NCI-H2081 (cell line): ENCODE measurements at places on chromosomes 7 and 10.
A peak's percentile ranks its signal among the peaks of the same experiment; 100 is the strongest.

- no peak for DNase-seq
Observed at GRCh38 chr7:87047-87446, 105.3 kb upstream of the FAM20C start.

DNA sequence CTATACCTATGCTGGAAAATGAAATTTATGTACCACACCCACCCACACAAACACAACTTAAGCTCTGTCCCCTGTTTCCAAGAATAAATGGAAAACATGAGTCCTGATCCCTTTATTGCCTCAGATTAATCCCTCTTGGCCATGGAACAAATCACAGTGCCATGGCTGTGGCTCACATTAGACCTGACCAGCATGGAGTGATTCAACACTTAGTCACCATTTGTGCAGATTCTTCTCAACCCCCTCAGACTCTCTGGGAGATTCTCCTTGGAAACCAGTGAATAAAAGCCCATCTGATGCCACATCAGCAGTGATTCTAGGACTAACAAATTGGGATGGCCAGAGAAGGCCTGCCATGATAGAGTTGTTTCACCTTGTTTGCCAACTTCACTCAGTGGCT lies 204.4 kb upstream of the TMEM72 start:
- DNase-seq: no peak

DNA sequence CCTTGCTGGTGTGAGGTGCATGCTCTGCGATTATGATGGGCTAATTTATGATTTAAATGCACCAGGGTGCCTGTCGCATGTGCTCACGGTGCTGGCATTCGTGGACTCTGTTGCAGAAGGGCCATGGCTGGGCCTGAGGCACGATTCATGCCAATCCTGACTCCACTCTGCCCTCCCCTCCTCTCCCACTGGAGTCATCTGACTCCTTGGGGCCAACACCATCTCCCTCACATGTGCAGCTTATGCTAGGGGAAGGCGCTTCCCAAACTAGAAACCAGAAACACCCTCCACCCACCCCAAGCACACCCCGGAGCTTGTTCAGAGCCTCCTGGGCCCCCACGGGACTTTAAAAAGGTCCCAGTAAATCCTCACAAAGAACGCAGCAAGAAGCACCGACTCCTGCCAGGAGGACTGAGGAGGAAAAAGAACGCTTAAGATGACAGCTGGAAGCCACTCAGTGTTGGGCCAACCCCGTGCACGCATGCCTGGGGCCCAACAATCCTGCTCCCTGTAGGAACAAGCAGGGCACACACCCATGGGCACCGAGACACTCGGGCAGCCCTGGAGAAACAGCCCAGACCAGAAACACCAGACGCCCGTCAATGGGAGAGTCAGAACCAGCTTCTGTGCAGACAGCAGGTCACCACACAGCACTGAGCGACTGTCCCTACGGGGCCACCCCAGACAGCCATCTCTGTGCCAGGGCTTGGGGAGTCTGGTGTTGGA lies 14.1 kb downstream of the BRI3 start:
- DNase-seq: no peak

DNA sequence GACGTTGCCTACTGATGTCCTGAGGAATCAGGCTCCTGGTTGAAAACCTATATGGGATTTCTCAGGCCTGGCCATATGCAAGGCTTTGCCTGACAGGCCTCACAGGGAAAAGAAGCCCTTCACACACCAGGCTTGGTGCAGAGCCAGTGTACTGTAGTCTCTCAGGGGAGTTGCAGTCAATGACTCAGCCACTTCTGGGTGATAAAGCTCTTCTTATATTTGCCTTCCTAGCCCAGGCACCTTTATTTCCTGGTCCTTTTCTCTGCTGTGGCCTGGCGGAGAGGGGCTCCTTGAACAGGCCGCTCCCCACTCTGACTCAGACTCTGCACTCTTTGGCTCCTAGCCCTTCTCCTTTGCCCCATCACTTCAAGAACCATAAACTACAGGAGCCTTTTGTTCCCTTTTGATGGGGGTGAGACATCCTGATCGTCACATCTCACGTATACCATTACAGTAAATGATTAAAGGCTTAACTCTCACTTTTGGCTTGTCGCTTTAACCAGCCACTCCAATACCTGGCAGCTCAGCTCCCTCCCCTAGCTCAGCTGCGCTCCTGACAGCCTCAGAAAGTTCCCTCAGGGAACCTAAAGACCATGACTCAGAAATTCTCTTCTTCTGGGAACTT lies 33.5 kb downstream of the DPY19L1 start:
- no peak for DNase-seq

DNA sequence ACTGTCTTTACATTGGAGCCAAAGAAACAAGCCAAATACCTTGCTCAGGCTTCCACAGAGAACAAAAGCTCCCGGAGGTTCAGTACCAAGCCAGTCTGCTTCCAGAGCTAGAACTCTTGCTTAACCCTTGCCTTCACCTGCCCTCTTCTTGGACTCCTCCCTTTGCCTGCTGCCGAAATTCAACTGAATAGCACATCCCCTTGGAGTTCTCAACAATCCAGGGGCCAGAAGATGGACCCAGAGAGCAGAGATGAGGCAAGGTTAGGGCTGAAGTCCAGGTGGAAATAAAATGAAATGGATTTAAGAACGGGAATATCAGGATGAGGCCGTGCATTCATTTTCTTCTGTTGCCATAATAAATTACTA lies 876 bp upstream of the PIK3AP1 start:
- no peak for DNase-seq

GRCh38 chr7:152590481-152590880 lies 85.5 kb downstream of the XRCC2 start:
- DNase-seq: no peak

- no peak for DNase-seq
Observed at GRCh38 chr7:17668122-17668521, 272.2 kb downstream of the SNX13 start.

DNA sequence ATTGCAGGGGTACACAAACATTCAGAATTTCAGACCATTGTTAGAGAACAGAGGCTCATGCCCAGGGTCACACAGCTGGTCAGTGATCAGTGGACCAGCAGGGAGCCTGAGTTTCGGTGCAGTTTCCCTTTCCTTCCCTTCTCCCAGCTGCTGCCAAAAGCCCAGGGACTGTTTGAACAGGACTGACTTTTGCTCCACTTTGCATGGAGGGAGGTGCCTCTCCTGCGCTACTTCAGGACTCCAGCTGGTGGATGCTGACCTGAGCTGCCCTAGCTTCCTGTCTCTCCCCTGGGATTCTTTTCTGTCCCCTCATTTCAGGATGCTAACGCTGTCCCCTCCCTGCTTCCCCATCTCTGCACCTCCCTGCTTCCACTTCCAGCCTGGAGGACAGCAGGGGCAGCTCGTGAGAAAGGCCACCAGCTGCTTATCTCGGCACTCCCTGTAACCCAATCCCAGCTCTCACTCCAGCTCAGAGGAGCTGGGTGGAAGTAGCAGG lies 14.5 kb downstream of the SH2D4B start:
- no peak for DNase-seq

DNA sequence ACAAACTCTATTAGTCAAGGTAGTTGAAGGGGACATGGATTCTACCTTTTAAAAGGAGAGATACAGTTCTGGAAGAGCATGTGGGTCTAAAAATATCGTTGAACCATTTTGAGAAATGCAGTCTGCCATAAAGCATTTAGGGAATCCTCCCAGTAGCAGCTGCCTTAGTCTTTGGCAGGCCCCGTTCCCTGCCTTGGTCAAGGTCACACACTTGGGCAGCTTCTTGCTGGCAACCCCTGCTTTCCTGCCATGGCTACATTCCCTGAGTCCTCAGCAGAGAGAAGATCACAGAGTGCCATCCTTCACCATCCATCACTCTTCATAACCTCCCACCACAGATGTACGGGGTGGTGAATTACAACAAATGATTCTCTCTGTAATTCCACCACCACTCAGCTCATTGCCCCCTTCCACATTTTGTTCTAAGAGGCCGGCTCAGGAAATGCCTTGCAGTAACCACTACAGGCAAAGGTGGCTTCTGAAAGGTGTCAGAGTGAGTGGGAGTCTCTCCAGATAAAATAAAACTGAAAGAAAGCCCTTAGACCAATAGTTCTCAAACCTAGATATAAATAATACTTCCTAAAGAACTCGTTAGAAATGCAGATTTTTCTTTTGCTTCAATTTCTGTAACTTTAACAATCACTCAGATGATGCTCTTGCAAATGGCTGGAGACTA lies 121.4 kb upstream of the STK17A start:
- DNase-seq: no peak

DNA sequence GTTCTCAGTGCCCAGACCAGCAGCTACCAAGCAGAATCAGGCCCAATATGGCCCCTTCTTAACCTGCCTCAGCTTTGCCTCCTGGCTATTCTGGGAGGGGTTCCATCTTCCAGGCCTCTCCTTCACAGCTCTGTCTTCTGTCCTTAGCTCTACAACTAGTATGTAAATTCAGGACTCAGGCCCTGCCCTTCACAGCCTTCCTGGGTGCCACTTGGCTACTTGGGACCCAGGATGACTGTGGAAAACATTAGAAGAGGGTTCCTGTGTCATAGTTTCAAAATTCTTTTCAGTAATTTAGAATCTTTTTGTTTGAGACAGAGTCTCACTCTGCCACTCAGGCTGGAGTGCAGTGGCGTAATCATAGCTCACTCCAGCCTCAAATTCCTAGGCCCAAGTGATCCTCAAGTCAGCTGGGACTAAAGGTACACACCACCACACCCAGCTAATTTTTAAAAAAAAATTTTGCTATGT lies 33.2 kb upstream of the PAPSS2 start:
- DNase-seq: no peak

DNA sequence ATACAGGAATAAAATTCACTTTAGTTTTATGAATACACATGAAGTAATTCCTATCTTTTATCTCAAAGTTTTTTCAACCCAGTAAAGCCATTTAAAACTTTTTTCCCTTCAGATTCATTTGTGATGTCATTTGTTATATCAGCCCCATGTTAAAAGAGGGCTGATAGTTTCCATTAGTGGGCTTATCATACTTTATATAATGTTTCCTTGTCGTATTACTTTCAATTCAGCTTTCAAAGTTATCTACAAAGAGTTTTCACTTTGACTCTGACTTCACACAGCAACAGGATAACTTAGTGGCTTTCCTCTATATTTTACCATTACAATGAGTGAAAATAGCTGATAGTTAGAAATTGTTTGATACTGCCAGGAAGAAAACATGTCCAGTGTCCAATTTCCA lies 484.8 kb downstream of the SUGCT start:
- no peak for DNase-seq

DNA sequence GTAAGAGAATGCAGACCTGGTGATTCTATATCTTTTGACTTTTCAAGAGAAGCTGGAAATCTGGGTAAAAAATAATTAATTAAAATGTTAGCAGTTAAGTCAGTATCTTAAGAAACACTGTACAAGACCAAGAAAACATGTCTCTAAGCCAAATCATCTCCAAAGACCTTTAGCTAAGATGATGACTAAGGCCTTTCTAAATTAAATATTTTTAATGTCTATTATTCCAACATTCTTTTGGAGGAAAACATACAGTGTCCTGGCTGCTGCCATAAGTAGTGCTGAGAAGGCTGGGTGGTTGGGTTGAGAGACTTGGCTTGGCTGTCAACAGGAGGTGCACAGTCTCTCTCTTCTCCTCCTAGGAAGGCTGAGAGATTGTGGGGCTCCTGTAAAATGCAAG lies 20.3 kb downstream of the STARD3NL start:
- DNase-seq: no peak

DNA sequence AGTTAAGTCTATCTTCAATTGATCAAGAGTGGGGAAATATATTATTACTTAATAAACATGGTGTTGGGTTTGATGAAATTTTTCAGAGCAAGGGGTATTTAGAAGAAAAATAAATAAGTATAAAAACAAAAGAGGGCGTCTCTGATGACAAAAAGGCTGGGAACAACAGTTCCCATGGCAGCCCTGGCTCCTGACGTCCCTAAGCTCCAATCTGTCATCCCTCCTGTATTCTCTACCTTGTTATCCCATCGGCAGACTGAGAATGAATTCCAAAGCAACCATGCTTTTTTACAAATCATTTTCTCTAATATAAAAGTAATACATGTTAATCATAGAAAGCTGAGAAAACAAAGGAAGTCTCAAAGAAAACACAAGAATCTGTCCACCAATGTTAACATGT lies 55.5 kb downstream of the SORBS1 start:
- no peak for DNase-seq

DNA sequence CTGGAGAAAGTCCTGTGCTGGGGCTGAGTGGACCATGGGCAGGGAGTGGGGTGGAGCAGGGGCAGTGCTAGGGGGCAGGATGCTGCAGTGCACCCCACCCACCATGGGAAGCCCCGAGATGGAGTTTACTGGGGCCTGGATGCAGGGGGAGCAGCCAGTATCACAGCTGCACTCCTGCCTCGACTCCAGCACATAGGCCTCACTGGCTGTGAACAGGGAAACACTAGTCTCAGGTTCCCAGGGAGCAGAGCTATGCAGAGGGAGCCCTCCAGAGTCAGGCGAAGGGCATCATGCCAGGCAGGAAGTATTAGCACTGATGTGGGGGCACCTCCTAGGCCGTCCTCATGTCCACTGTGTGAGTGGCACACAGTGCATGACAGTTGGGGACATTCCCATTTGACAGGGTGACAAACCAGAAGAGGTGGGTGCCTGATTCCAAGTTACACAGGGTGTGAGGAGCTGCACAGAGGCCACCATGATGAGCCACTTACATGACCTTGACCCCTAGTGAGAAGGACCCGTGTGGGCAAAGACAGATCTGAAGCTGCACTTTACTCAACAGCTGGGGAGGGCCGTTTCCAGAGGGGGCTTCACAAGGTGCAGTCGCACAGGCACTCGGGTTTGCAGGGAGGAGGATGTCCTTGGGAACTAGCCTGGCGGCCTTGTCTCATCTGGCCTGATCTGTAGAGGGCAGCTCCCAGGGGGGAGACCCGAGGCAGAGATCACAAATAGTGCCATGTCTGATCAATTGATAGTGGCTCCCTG lies 69.9 kb upstream of the LRRC4 start:
- no peak for DNase-seq

- no peak for DNase-seq
Observed at GRCh38 chr7:43309706-43310022, 197.2 kb downstream of the HECW1 start.

GRCh38 chr10:101007915-101008822 lies 8.6 kb downstream of the LZTS2 start:
- no peak for DNase-seq

GRCh38 chr10:784403-785088 lies 95.1 kb upstream of the DIP2C start:
- peak; percentile 47 for DNase-seq

- DNase-seq: no peak
Observed at GRCh38 chr10:23073527-23073926, 21.9 kb upstream of the MSRB2 start.

DNA sequence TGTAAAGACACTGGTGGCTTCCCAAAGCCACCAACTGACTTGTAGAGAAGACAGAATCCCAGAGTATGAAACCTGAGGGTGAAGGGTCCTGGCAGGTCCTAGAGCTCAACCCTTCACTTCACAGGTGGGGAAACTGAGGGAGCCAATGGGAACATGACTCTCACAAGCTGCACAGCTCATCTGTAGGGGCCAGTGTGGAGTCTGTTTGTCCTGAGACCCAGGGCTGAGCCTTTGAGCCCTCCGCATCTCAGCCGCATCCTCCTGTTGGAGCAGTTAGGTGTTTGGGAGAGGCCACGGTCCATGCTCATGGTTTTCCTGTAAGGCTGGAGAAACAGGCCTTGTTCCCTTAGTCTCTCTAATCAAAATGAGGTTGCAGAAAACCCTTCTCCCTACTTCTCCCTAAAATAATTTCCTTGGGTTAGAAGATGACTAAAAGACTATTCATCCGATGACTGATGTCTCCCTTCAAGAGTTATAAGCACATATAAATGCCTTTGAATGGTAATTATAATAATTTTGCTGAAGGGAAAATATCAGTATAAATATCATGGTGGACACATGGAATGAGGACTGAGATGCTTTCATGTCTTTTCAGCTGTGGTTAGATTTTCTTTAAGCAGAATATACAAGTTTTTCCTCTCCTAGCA lies 10.3 kb downstream of the HTRA1 start:
- no peak for DNase-seq

- no peak for DNase-seq
Observed at GRCh38 chr10:90924552-90924951, 3.7 kb upstream of the ANKRD1 start.
